Camera-type eye (tissue), 1 donor: ENCODE measurements at places on chromosomes 3 and 15. TPM values are rescaled to one million over a fixed set of nuclear protein-coding genes. Genes with fewer than 3 reads are reported as not detected.

The SLC28A1 gene
- 0.16 TPM for total RNA-seq

The GOLGA8S gene
- 0.82 TPM for total RNA-seq

The NR1I2 gene
- 0.38 TPM for total RNA-seq

The ISL2 gene
- total RNA-seq, result 9.6 TPM

The AGBL1 gene
- 3.7 TPM for total RNA-seq

The ATP10A gene
- 5.9 TPM for total RNA-seq

The ISG20 gene
- total RNA-seq, result 6.5 TPM

The POTEB3 gene
- total RNA-seq, result not detected

The SNURF gene
- 55.8 TPM for total RNA-seq

The CA12 gene
- total RNA-seq, result 17.4 TPM

The ROPN1 gene
- not detected for total RNA-seq

The ARPC4 gene
- total RNA-seq, result 72.3 TPM

The CCDC39 gene
- 0.66 TPM for total RNA-seq

The FGF12 gene
- 13.0 TPM for total RNA-seq

The ISLR gene
- total RNA-seq, result 61.2 TPM
